ELF-1 (cell line): ENCODE measurements at places on chromosomes 13 and 19.
A peak's percentile ranks its signal among the peaks of the same experiment; 100 is the strongest.

GRCh38 chr13:46171217-46171616, 10.8 kb downstream of the LCP1 start:
- no peak for DNase-seq

- peak; percentile 25 for DNase-seq
Observed at GRCh38 chr13:100646030-100646673, 28.4 kb downstream of the TMTC4 start.

DNA sequence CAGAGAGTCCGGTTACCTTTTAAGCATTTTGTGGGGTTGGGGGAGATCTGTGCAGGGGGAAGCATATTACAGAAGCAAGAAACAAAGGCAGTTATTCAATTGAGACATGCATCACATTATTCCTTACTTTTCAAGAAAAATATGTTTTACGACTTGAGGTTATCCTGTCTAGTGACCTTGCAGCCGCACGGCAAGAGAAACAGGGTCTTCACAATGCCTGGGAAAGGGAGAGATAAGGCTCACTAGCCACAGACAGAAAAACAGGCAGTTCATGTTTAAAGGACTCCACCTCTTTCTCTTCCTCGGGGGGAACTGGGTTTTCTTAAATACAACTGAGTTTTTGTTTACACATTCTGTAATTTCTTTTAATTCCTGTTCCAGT, 536 bp upstream of the NCR1 start:
- DNase-seq: no peak

DNA sequence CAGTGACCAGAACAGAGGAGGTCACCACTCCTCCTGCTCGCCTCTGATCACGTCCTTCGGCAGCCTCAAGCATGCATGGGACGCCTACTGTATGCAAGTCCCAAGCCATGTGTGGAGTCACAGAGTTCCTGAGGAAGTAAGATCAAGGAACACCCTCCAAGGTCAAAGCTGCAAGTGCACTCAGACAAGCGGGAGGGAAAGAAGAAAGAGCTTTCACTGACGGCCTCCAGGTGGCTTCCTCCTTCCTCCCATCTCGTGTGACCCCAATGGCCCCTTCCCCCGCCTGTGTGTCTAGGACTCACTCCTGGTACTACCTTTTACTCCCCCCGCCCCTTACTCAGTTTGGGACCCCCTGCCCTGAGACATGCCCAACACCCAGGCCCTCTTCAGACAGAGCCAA, 6.1 kb downstream of the HAUS8 start:
- no peak for DNase-seq

DNA sequence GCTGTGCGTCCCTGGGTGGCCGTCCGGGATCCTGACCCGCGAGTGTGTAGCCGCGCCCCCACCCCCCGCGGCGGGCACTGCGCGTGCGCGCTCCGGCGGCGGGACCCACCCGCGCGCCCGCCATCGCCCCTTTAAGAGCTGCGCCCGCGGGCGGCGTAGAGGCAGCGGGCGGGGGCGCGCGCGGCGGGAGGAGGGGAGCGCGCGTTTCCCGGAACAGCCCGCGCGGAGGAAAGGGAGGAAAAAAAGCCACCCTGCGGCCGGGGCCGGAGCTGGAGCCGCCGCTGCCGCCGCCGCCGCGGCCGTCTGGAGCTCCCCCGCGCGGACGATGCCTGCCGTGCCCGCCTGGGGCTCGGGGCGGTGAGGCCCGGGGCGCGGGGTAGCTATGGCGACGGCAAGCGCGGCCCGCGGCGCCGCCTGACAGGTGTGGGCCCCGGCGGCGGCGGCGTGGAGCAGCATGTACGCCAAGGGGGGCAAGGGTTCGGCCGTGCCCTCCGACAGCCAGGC, at the start of gene SSBP4:
Gene SSBP4, plus strand, starts transcription at position 204 of the 504 bp plus-strand sequence. Its CDS starts 251 bp downstream, at position 455.
- peak; percentile 85 for DNase-seq

DNA sequence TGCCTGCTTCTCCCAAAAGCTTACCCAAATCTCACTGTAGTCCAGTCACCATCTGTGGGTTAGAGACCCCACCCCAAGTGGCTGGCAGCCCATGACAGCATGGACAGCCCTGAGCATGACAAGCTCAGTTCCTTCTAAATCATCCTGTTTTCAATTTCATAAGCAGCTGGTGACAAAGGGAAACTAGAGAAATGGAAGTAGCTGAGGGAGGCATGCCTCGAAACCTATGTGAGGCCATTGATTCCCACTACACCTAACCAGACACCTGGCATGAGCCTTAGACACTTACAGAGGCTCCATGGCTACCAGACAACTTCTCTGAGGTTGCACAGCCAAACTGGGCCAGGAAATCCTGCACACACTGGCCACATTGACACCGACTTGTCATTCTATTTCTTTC, 56.2 kb downstream of the ABCC4 start:
- no peak for DNase-seq

DNA sequence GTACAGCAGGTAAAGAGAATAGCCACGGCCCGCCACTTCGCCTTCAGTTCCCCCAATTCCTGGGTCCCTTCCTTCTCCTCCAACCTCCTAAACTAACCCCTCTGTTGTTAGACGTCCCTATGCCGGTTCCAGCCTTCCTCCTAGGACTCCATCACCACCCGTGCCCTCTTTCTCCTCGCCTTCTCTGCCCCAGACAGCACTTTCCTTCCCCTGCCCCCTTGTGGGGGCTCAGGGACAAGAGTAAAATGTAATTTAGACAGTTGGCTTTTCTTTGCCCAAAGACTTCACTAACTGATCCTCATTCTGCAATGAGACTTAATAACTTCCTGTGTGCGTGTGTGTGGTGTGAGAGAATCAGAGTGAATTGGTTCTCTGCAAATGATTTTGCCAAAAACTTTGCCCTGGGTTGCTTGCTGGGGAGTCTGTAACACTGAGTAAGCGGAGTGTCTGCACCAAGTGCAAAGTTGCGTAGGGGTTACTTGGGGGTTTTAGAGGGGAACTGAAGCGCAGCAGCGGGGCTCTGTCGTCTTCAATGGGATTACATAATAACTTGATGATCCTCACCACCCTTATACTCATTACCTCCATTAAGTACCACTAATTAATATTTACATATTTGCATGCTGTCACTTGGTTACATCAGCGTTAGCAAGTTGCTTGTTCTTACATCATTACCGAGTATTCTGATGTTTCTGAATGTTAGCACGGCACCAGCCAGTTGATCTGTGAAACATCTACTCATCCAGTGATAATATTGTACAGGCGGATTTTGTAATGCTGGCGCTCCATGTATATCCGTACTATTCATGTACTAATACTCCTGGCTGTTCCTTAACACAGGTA, 19.9 kb upstream of the SGCG start:
- peak; percentile 47 for DNase-seq

DNA sequence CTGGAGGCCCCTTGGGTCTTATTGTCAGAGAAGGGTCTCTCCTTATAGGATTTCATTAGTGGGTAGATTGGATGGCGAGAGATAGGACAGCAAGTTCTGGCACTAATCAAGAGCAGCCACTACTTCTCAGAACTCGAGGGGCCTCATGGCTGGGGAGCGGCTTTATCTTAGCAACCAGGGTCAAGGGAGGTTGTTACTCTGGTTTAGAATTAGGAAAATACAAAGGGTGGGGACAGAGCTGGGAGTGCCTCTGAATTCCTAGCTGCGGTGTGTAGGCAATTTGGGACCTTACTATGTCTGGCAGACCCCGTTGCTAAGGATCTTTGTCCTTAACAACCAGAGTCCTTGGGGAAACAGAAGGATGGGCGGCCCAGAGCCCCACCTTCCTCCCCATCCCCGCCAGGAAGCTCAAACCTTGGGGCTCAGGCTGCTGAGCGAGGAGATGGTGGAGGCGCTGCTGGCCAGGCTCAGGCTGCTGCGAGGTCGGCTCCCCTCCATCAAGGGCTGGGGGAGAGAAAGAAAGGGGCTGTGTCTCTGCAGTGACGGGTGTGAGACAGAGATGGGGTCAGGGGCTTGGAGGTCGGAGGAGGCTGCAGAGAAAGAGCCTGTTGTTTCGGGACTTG, 1.2 kb downstream of the PLEKHA4 start:
- no peak for DNase-seq

GRCh38 chr19:36838784-36839324, 667 bp upstream of the ZNF790 start:
- DNase-seq: no peak

DNA sequence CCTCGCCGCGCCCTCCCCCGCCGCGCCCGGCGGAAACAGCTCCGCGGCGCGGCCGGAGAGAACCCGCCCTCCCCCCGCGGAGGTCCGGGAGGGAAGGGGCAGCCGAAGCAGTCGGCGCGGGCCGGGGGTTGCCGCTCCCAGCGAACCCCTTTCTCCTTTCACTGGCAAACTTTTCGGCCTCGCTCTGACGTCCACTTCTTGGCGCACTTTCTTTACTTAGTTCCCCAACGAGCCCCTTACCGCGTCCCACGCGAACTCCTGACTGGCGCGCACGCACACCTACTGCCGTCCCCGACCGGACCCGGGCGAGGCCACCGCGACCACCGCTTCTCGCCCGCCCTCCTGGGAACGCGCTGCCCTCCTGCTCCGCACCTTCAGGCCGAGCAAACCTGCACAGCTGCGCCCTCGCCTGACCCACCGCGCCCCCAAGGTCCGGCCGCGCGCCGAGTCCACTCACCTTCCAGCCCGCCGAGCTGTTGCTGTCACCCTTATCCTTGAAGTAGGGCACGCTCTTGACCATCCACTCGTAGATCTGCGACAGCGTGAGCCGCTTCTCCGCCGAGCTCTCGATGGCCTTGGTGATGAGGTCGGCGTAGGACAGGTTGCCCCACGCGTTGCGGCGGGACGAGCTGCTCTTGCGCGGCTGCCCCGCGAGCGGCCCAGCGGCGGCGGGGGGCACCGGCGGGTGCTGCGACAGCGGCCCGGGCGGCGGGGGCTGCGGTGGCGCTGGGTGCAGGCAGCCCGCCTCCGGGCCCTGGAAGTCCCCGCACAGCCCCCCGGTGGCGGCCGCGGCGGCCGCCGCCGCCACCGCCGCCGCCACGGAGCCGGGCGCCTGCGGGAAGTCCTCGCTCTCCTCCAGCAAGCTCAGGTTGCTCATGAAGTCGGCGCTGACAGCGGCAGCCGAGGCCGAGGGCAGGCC, 1.1 kb downstream of the FOXO1 start:
- DNase-seq: peak; percentile 57

GRCh38 chr13:21901336-21901735, 230.5 kb downstream of the FGF9 start:
- no peak for DNase-seq

DNA sequence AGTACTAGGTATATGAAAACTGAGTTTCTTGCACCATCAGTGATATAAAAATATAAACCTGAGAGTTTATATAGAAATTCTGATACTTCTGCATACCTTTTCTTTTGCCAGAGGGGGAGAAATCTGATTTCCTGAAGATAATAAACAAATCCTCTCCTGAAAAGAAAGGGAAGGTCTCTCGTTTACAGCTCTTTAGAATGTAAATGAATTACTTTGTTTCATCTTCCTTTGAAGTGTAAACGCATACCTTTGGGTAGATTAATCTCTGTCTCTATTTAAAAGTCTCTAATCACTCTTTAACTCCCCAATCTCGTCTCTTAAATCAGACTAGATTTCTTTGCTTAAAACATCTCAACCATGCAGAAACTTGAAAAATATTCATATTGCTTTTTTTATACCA, 1092.9 kb downstream of the SLITRK5 start:
- no peak for DNase-seq

GRCh38 chr13:77356155-77356554, 29.3 kb upstream of the MYCBP2 start:
- DNase-seq: no peak

DNA sequence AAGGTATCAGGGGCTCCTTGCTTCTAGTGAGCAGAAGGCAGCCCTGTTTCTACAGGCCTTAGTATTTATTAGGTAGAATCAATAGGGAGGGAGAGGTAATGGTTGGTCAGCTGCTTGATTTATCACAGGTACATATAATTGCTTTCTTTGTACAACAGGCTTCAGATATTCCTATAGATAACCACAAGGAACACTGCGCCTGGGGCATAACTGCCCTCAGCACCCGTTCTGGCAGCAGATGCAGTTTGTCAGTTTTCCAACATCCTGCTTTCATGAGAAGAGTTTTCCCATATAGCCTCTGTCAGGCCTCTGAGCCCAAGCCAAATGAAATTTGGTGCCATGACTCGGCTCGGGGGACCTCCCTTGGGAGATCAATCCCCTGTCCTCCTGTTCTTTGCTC, 12.4 kb upstream of the ZNF486 start:
- peak; percentile 21 for DNase-seq

DNA sequence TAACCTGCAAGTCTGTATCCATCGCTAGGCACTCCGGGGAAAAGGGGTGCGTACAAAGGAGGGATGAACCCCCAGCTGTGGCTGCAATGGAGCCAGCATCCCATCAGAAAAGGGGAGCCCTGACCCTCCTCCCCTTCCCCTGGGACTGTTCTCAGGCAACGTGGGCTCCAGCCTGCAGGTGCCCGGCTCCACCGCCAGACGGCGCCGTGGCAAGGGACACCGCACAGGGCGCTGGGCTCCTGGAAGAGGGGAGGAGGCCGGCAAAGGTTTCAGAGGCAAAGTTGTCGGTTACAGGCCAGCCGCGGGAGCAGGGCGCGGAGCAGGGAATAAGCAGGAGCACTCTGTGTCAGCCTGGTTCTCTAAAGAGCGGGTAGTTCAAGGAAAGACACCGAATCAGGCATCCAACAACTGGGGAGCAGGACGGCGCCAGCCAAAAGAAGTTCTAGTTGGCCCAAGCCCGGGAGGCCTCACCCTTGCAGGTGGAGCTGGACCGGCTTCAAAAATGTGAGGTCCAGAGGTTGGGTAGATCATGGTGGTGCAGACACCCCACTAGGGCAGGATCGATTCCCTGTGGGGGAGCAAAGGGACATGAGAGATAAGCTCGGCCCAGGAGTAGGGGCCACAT, 53.0 kb upstream of the ATP12A start:
- DNase-seq: peak; percentile 88

GRCh38 chr13:25733696-25734435, 317.9 kb downstream of the SHISA2 start:
- no peak for DNase-seq

GRCh38 chr19:19743176-19743575, 10.3 kb upstream of the ZNF14 start:
- no peak for DNase-seq

- no peak for DNase-seq
Observed at GRCh38 chr13:40179445-40180281, 486.8 kb downstream of the FOXO1 start.

- DNase-seq: peak; percentile 58
Observed at GRCh38 chr13:113350065-113350937, 13.6 kb downstream of the GRTP1 start.

DNA sequence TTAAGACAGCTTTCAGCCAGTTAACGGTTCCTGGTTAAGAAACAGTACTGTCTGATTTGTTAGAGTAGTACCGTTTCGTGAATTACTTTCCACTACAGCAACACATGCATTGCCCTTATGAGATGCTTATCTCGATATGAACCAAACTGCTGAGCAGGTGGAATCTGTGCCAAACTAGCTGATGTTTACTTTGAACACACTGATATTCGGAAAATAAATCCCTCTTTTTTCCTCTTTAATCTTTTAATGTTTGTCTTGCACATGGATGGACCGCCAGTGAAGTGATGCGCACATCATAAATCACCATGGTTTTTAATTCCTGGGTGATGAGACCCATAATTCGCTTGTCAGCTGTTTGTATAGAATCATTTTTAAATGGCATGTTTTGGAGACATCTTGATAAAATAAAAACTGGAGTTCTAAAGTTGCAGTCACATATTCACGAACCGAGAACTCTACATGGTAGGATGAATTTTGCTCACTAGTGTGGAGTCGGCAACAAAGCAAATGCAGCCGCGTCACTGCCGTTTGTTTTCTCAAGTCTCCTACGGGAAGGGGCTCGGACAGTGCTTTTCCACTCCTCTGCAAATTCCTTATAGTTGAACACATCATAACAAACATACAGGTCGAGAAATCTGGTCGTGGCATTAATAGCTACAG, 1.1 kb downstream of the GJA3 start:
- peak; percentile 21 for DNase-seq

- DNase-seq: no peak
Observed at GRCh38 chr19:2096034-2096479, at the start of gene MOB3A. MOB3A (minus strand) TSS chr19:2096326; CDS start chr19:2078560, 17,766 bp downstream.
